ENCODE measurements at places on chromosomes 7 and 10.

GRCh38 chr10:27525819-27526218 is 21.7 kb downstream of the RAB18 start:
- DNase-seq: no peak

DNA sequence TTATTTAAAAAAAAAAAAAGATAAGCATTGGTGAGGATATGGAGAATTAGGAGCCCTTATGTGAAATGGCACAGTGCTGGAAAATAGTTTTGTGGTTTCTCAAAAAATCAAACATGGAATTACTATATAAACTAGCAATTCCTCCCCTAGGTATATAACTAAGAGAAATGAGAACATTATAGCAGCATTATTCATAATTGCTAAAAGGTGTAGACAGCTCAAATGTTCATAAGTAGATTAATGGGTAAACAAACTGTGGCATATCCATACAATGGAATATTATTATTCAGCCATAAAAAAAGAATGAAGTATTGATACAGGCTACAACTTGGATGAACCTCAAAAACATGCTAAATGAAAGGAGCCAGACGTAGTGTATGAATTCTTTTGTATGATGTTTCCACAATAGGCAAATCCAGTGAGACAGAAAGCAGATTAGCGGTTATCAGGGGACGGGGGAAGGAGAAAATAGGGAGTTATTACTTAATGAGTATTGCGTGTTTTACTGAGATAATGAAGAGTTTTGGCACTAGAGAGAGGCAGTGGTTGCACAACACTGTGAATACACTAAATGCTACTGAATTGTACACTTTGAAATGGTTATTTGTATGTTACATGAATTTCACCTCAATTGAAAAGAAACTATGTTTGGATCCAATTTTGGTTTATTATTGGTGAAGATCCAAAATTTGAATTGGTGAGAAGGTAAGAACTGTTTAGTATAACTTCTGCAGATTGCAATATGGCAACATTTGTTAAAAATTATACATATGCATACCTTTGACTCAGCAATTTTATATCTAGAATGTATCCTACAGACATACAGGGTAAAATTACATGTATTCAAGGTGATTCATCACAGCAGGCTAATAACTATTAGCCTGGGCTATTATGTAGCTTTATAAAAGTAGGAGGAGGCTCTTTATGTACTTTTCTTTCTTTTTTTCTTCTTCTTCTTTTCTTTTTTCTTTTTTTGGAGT is 69.7 kb downstream of the VCL start:
- no peak for DNase-seq

DNA sequence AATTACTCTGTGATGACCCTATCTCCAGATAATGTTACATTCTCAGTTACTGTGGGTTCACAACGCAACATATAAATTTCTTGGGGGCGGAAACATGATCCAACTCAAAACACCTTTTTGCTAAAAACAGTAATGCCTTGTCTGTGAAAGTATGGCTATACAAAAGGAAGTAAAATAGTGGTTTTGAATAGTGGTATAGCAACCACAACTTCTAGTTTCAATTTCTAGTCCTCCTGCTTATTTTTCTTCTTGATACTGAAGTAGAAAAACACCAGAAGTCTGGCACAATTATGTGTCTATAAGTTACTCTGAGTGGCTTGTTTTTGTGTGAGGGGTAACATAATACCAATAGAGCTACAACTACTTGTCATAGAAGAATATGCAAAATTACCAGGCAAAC is 21.5 kb upstream of the ZNF800 start:
- DNase-seq: no peak

- no peak for DNase-seq
Observed at GRCh38 chr10:46233181-46233580, 53.6 kb upstream of the ANTXRL start.

GRCh38 chr7:116317907-116318306 is 107.6 kb downstream of the TES start:
- DNase-seq: no peak

DNA sequence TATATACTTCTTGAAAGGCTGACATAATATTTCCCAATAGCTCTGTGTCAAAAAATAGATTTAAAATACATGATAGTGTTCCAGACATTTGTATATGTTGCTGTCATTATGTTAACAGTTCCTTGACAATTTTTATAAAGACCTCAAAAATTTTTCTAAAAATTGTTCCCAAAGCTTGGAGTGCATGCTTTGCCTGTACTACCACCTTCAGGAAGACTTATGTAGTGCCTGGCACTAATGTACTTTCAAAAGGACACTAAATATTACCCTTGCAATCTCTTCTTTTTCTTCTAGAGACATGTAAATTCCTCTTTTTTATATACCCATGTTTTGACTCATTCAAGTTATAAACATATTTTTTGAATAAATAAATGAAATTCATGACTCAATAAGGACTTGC is 48.0 kb upstream of the SP8 start:
- DNase-seq: no peak

DNA sequence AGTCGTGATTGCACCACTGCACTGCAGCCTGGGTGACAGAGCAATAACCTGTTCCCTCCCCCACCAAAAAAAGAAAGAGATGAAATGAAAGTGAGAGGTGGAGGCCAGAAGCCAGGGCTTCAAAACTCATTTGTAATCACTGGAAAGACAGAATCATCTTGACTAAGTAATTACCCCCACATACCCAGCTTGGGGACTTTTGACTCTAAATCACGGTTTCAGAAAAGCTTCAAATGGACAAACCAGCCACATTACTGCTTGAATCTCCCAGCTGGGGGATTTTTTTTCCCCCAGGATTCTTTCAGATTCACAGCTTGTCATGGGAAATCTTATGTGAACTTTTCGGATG is 361.0 kb downstream of the FRMD4A start:
- no peak for DNase-seq

- DNase-seq: no peak
Observed at GRCh38 chr10:46218921-46219320, 67.9 kb upstream of the ANTXRL start.

GRCh38 chr10:70433581-70434280 is 7.8 kb downstream of the NODAL start:
- no peak for DNase-seq

- peak; percentile 32 for DNase-seq
Observed at GRCh38 chr10:73857446-73857845, 16.9 kb downstream of the CAMK2G start.

- no peak for DNase-seq
Observed at GRCh38 chr10:127194111-127194510, 2.3 kb downstream of the INSYN2A start.

GRCh38 chr10:63094881-63095280 is 38.2 kb upstream of the NRBF2 start:
- no peak for DNase-seq

DNA sequence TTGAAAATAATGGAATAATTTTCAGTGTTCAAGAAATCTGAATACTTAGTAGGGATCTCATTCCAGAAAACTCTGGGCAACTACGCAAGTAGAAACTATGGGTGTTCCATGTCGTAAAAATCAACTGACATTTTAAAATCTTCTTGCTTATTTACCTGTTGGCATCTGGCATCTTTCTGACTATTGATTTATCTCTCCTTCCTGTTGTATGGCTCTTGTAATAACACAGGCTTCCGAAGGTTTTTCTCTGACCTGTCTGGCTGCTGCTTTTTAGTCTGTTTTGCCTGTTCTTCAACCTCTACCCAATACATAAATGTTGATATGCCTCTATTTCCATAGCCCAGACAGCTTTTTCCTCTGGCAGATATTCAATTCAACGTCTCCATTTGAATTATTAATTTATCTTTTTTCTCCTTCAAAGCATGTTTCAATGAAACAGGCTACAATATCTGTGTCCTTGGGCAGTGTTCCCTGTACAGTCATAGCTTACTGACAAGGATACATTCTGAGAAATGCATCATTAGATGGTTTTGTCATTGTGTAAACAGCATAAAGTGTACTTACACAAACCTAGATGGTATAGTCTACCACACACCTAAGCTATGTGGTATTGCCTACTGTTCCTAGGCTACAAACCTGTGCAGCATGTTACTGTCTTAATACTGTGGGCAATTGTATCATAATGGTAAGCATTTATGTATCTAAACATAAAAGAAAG is 105.9 kb upstream of the ETV1 start:
- no peak for DNase-seq

- DNase-seq: no peak
Observed at GRCh38 chr10:5560817-5561703, 36.3 kb downstream of the CALML3 start.

- DNase-seq: no peak
Observed at GRCh38 chr7:140404565-140405065, 757 bp downstream of the RAB19 start.

DNA sequence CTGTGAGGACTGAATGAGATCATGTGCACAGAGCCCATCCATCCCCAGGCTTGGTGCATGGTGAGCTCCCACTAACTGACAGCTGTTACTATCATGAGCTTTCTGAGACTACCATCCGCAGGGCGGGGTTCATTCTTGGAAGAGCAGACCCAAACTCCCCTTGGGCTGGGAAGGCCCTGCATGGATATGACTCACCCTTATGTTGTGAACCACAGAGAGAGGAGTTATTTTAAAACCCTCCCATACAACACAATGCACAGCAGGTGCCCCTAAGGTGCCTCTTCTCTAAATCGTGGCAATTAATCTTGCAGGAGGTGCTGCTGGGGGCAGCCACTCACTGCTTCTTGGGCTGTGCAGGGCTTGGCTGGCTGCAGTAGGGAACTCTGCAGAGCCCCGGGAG is 219.1 kb downstream of the GFRA1 start:
- DNase-seq: no peak

DNA sequence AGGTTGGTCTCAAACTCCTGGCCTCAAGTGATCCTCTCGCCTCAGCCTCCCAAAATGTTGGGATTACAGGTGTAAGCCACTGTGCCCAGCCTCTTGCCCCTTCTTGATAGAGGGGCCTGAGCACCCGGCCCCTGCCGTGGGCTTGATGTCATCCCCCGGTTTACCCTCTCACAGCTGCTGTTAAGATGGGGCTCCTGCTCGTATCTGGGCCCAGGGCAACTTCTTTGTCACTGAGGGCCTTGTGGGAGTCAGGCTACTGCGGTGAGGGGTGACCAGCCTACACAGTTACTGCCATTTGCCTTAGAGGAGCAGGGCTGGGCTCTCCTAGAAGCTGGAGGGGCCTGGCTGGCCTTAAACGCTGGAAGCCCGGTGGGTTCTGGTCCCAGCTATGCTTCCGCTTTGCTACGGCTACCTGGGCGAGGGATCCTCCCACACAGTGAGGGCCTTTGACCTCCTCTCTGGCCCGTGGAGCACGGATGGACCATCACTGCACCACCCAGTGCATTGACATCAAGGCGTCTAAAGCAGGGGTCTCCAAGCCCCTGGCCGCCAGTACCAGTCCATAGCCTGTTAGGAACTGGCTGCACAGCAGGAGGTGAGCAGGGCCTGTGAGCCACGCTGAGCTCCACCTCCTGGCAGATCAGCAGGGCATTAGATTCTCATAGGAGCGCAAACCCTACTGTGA is 1.1 kb upstream of the TMEM130 start:
- no peak for DNase-seq

DNA sequence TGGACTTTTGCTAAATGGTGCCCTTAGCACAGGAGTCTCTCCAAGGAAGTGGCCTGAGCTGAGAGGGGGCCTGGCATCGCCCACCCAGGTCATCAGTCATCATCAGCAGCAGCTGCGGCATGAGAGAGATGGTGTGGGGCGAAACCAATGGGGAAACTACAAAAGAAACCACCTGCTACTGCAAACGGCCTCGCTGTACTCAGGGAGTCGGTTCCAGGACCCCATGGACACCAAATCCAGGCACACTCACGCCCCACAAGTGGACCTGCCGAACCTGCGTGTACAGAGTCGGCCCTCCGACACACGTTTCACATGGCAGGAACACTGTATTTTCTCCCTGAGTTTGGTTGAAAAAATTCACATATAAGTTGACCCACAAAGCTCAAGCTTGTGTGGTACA is 37.8 kb downstream of the DIP2C start:
- DNase-seq: no peak

DNA sequence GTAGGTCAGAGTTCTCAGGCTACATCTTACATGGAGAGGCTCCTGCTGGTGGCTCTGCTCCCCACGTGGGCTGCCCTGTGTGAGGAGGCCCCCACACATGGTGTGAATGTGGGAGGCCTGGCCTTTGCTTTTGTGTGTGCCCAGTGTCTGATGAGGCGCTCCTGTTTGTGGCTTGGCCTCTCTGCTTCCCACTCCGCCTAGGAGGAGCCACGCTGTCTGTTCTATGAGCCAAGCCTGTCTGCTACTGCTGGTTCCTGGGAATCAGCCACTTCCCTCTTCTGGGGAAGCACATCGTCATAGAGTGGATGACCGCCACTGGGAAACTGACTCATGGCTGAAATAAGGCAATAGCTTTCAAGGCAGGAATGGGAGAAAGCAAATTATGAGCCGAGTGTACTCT is 87.1 kb downstream of the CYP26A1 start:
- no peak for DNase-seq

DNA sequence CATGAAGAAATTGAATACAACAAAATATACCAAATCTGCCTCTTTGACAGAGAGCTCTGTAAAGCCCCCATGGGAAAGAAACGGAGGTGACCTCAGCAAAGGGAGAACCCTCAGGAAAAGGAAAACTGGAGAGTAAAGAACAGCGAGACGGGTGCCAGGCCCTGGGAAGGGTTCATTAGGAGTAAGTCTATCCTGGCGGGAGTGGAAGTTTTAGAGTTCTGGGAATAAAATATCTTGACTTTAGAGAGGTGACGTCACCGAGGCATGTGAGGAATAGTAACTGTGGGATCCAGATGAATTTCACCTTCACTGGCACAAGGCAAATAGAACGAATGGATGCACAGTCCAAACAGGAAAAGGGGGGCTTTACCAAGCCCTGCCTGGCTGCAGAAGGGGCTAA is 362.8 kb upstream of the IGFBP3 start:
- no peak for DNase-seq

DNA sequence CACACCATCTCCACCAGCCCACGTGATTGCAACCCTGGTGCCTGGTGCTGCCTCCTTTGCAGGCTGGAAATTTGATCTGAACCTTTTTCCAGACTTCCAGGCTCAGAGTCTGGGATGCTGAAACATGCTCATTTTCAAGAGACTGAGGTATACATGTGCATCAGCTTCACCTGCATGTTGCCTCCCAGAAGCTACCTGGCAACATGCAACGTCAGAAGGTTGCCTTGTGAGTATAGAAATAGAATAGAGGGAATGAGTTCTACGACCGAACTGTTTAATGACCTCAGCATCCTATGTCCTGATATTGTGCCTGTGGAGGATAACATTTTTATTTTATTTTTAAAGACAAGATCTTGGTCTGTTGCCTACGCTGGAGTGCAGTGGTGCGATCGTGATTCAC is 1.9 kb upstream of the ZNF212 start:
- DNase-seq: no peak

GRCh38 chr7:140232957-140233917 is 56.5 kb upstream of the KDM7A start:
- no peak for DNase-seq

DNA sequence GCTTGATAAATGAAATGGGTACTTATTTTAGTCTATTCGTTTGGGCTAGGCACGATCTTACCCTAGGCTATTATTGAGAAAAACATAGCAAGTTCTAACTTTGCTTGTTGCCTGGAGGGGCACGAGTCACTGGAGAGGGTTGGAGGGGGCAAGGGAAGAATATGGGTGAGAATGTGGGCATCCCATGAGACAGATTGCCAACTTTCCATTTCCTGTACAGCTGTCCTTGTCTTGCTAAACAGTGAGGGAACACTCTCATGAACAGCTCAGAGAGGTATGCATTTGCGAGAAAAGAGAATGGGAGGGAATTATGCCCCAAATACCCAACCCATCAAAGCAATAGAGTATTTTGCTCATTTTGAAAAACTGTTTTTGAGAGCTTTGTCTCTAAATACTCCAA is 9.2 kb downstream of the CDHR3 start:
- no peak for DNase-seq

Data from activated T-cell treated with anti-CD3 and anti-CD28 coated beads, Interleukin-2, amount 50 U/mL, for 4 hours (primary cell).